ENCODE measurements at places on chromosomes 5 and 9.

DNA sequence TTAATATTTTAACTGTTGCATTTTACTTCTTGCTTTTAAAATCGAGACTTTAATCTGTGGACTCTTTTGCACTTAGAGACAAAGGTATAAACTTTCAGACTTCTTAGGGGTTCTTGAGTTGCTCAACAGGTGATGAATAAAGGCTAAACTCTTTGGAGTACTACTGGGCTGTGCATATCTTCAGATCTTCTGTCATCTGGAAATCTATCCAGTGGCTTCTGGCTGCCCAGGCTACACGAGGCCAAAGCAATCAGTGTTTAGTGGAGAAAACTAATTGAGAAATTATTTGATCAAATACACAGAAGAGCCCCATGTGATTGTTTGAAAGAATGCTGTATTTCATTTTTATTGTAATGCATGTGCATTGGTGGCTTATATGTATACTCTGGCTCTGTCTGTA is 146.1 kb downstream of the PBX3 start:
- no peak for DNase-seq

GRCh38 chr5:172339264-172340180 is 56.0 kb upstream of the UBTD2 start:
- DNase-seq = no peak

GRCh38 chr5:61600945-61601511 is 269.0 kb downstream of the ZSWIM6 start:
- no peak for DNase-seq

DNA sequence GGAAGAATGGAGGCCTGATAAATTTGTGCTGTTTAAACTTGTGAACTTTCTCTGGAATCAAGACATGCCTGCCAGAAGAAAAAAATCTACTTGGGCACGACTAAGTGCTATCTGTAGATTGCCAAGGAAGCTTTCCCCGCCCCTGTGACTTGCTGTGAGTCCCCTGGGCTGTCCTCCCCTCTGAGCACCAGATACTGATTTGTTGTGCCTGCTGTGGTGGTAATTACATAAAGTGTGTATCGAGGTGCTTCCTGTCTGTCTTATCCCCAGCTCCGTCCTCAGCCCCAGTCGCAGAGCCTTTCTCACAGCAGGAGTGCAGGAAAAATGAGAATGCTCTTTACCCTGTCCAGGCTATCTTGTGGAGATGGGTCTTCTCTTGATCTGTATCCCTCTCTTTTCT is 53.9 kb downstream of the TRIO start:
- DNase-seq = no peak

DNA sequence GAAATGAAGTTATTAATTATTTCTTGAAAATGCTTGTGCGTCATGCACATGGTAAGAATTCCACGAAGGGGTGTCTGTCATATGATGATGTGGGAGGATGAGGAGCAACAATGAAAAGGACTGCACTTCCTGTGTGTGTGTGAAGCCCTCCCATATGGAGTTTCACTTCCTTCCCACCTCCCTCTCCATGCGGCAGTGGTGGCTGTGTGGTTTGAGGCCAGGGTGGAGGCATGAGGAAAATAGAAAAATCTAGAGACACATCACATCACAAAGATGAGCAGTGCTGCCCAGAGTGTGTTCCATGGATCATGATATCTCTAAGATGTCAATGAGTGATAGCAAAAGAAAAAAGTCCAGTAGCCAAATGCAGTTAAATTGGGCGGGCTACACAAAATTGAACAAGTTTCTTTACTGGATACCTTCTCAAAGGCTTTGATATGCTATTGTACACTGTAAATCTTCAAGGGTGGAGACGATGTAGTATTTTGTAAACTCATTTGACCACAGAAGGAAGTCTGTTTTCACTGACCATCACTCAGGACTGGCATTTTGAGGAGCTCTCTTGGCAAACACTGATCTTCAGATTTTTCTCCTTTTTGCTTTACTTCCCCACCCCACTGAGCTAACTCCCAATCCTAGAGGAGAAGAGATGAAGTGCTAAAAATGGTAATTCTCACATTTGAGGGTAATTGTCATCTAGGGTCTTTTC is 55.7 kb upstream of the EQTN start:
- DNase-seq = no peak

- peak; percentile 16 for DNase-seq
These were observed 80.5 kb upstream of the SPATA31C2 start for GRCh38 chr9:88218726-88219125.

DNA sequence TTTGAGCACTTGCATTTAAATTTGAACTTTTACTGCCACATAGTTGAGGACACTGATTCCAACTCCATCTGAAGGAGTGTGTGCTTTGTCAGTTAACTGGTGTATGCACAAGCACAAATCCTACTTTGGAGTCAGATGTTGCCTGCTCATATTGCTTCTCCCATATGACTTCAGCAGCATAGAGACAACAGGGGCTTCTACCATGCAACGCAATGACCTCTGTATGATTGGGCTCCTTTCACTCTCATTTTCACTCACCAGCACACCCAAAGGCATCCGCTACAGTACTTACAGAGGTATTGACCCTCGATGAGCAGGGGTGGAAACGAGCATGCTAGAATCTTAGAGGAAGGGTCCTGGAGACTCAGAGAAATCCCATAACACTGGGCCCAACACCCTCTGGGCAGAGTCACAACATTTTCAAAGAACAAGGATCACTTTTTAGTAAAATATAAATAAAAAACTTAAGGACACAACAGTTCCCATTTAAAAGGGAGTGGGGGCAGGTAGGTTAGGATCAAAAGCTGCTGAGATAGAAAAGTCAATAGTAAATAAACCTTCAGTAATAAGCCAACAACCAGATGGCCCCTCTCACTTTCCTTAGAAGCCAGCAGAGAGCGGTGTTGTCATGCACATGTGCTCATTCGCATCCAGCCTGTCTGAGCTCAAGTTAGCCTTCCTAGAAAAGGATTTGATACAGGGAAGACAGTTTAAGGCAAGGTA is 203.8 kb downstream of the SNCAIP start:
- peak; percentile 44 for DNase-seq

GRCh38 chr5:44842496-44843282 is 33.9 kb downstream of the MRPS30 start:
- no peak for DNase-seq
